ENCODE measurements at places on chromosomes 11 and 22.
A peak's percentile ranks its signal among the peaks of the same experiment; 100 is the strongest.

DNA sequence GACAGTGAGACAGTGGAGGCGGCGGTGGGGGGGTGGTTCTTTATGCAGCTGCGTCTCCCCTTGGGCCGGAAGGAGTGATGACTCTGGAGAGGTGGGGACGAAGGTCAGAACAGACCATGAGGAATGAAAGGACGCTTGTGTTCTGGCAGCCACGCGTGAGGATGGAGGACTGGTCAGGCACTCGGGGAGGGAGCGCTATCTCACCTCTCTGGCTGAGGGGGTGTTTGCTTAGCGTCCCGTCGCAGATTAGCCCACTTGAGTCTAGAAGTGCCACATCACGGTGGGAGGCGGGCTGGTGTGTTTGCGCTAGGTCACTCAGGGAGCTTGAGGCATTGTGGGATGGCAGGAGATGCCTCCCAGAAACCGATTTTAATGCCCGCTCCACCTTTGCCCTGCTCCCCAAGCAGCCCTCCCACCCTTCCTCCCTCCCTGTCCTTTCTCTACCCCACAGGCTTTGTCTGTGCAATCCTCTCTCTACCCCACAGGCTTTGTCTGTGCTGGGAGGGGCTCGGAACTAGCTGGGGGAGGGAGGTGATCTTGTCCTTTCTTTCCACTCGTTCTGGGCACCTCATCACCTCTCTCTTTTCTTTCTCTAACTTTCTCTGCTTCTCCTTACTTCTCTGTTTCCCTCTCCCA lies 97.8 kb downstream of the PKNOX2 start:
- no peak for DNase-seq

DNA sequence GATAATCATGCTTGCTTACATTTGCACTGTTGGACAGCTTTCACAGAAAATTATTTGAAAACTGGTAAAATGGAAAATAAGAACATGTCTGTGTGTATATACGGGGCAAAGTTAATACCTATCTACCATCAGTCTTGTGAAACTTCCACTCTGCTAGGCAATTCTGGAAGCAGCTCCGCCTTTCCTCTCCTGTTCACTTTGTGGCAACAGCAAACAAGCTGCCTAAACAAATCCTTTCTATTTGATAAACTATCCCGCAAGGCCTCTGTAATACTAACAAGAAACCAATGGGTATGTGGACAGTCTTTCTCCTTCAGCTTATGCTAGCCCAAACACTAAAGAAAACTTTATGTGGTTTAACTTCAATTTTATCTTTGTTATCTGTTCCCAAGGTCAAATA lies 39.2 kb upstream of the RAPSN start:
- no peak for DNase-seq

DNA sequence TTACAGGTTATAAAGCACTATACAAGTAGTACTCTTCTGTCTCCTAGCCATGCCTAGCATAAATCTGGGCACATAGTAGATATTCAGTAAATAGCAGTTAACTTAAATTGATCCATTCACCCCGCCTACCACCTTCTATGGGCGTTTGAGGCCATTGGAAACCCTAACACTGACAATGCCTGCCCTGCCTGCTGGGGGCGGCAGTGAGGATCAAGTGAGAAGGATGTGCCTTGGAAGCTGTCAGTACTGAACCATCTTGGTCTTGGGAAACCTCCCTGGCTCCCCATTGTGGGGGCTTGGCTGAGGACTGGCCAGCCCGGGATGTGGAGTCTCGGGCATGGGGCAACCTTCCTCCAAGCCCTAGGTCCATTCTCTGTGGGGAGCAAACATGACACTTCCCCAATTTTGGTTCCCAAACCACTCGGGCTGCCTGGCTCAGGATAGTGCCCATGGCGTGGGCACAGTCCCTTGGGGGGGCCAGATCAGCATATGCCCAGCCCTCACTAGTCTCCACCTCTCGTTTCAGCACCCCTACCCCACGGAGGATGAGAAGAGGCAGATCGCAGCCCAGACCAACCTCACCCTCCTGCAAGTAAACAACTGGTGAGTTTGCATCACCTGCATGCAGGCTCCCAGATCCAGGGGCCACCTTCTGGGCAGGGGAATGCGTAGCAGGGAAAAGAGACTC lies 67.4 kb downstream of the FEZ1 start:
- DNase-seq = no peak

DNA sequence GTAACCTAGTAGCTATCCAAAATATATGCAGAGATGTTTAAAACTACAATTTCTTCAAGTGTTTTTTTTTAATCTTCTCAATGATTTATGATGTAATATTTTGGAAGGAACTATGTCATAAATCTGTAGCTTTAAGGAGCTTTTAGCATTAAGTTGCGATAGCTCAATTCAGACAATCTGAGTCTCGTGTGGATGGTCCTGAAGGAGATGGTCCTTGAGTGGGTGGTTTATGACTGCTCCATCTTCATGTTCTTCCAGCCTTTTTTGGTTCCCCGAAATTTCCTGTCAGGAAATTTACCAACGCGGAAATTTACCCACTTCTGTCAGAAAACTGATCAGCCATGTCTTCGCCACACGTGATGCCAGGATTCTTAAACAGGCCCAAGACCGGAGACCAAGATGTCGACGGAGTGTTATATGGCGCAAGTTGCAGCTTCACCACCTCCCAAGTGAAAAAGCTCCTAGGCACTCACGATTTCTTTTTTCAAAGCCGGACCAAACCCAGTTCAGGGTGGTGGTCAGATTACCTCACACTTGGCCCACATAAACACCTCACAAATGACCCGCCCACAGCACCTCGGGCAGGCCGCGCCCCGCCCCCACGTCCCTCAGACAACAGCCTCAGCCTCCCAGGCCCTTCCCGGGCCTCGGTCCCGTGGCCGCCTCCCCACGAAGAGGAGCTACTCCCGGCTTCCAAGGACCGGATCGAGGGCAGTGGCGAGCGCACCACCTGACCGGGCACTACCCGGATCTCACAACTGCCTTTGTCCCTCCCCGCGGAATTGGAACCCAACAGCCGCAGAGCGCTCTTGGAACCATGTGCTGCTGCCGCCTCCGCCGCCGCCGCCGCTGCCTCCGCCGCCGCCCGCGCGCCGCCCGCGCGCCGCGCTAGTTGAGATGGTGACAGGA lies at the start of gene MORC2:
Gene MORC2 (minus strand): TSS at position 760 of the 909 bp plus-strand sequence. CDS start 885 bp downstream, outside the sequence.
- DNase-seq = no peak

GRCh38 chr22:50138041-50138440 lies 32.5 kb upstream of the PANX2 start:
- no peak for DNase-seq

GRCh38 chr11:128868841-128869671 lies 2.0 kb upstream of the KCNJ1 start:
- DNase-seq = no peak

- peak; percentile 51 for DNase-seq
Observed at GRCh38 chr11:12862696-12863469, 146.2 kb upstream of the RASSF10 start.

DNA sequence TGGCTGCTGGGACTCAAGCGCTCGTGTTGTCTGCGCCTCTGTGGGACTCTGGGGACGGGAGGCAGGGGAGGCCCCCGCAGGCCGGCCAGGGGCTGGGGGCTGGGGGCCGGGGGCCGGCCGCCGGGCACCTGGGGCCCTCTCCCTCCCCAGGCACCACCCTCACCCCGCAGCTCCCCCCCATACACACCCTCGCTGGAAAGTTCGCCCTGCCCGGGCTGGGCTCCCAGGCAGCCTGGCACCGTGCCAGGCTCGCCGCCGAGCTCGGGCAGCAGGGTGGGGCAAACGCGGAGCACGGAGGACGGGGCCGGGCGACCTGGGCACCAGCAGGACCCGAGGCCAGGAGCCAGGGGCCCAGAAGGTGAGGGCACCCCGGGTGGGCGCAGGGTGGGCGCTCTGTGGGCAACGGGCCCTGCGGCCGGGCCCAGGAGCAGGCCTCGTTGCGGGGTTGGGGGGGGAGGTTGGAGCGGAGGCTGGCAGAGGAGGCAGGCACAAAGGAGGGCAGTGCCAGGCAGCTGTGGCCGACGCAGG lies 76.7 kb upstream of the WNT7B start:
- peak; percentile 93 for DNase-seq

DNA sequence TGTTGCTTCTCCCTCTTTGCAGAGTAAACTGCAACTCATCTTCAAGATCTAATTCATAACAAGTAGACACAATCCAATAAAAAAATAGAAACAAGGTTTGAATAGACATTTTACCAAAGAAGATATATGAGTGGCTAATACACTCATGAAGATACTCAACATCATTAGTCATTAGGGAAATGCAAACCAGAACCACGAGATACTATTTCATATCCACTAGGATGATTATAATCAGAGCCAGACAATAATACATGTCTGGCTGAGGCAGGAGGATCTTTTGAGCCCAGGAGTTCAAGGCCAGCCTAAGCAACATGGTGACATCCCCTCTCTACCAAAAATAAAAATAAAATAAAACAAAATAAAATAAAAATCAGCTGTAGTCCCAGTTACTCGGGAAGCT lies 85.0 kb downstream of the ATG16L2 start:
- DNase-seq = no peak

GRCh38 chr11:130181295-130182272 lies 22.0 kb downstream of the ST14 start:
- no peak for DNase-seq

DNA sequence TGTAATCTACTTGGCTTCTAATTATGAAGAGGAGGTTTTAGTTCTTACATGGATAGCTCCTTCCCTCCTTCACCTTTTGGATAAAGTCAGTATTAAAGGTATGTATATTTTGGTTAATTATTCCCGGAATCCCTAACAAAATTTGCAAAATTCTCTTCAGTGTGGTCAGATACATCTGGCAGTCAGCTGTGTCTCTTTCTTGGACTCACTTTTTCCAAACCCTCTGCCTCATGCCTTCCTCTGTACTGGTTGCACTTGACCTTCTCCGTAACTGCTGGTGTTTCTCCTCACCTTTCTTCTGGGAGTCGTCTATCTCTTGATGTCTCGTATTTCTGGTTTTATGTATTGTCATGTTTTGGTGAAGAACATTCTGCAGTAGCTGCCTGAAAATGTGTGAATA lies 62.5 kb downstream of the PPP6R3 start:
- DNase-seq = no peak
